ENCODE measurements at places on chromosomes 5 and 9.
A peak's percentile ranks its signal among the peaks of the same experiment; 100 is the strongest.

DNA sequence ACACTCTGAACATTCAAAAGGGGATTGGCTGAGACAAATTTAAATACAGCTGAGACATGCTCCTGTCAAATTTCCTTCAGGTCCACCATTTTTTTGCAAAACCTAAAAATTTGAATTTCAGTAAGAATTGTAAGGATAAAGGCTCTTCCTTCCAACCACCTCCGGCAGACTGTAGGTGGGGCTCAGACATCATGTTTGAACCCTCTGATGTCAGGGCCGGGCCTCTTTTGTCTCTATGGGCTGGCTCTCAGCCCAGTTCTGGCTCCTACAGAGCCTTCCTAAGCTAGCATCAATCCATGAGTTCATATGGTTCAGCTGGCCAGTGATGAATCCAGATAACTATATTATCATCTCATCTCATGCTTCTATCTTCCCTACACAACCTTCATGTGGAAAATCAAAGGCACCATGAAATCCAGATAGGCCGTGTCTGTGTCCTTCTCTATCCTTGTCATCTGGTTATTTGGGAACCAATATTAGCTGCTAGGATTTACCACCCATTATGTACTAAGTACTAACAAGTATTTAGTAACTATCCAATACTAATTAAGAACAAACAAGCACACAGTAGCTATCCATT, 44.2 kb downstream of the NIPSNAP3B start:
- ATAC-seq, result no peak

DNA sequence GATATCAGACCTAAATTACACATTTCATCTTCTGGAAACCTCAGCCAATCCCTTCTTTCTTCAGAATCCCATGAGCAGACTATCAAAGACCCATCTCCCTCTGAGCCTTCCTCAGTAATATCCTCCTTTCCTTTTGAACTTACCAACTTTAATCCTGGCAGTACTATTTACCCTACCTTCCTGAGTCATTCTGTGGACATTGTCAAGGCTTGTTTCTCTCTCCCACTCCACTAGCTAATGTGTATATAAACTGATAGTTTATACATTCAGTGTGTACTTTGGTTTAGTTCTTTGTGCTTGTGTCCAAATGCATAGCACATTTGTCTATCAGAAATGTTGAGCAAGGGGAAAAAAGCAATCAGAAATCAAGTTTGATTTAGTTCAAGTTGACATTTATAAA, 568.3 kb downstream of the CSNK1G3 start:
- ATAC-seq, result no peak

DNA sequence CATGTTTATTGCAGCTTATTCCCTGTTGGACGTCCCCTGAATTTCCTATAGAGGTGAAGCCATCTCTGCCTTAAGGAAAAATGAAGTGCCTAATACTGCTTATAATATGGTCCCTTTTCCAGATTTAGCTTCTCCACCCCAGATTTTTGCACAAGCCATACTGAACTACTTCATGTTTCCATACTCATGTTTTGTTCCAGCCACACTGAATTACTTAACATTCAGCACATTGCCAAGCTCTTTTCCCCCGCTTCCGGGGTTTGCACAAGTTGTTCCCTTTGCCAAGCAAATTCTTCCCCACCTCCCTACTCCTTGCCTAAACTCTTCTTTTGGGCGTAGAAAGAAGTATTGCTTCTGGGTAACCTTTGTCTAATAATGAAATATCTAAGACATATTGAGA, 1.7 kb upstream of the CNTRL start:
- no peak for ATAC-seq

DNA sequence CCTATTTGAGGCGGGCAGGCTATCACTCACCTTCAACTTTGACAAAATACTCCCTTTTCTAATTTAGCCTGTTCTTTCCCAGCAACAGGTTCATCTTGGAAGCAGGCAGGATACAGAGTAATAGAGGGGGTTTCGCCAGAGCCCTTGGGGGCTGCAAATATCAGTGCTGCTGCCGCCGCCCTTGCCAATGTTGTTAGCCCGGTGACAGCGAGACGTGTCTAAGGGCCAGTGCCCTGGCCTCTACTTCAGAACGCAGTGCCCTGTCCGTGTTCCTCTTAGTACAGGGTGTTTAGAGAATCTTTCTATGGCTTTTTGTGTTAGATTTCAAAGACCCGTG, 703 bp downstream of the FAM120AOS start:
- no peak for ATAC-seq

DNA sequence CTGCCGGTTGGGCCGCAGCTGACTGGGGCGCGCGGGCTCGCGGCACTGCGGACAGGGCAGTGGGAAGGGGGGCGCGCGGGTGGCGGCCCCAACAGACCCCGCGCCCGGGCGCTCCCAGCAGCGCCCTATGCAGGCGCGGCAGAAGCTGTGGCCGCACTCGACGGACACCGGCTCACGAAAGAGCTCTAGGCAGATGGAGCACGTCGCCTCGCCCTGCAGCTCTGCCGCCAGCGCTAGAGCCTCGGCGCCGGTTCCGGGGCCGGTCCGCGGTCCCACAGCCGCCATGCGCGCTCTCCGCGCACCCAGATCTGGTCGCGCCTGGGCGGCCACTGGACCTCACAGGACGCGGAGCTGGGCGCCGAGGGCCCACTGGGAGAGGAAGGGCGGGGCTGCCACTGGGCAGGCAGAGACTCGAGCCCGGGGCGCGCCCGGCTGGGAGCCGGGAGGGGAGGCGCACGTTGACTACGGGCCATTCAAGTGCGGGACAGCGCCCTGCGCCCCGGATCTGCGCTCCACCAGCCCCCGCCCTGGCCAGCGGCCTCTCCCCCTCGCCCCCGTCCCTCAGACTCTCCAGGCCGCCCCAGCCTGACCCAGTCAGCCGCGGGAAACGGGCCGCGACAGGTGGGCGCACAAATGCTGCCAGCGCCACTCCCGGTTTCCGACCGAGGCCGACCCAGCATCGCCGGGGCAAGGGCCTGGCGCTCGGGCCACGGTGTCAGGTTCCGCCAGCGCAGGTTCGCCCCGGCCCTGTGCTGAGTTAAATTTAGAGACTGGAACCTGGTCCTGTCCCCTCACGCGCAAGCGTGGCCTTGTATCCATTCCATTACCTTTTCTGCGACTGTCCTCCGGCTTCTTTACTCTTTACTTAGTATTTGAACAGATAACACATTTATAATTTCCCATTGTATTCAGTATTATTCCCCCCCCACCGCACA, at the start of gene TRIM7:
TSS of gene TRIM7 (minus strand) at position 371 of the 935 bp plus-strand sequence. CDS start at position 285, 86 bp downstream.
- peak; percentile 6 for ATAC-seq

- no peak for ATAC-seq
Measured at GRCh38 chr5:99019812-99020697, 91.2 kb upstream of the CHD1 start.

- no peak for ATAC-seq
Measured at GRCh38 chr5:74418709-74419108, 221.8 kb downstream of the ENC1 start.

GRCh38 chr9:33120620-33121019, 44.1 kb upstream of the SMU1 start:
- no peak for ATAC-seq

GRCh38 chr5:132007399-132008162, 3.9 kb downstream of the ACSL6 start:
- peak; percentile 83 for ATAC-seq

DNA sequence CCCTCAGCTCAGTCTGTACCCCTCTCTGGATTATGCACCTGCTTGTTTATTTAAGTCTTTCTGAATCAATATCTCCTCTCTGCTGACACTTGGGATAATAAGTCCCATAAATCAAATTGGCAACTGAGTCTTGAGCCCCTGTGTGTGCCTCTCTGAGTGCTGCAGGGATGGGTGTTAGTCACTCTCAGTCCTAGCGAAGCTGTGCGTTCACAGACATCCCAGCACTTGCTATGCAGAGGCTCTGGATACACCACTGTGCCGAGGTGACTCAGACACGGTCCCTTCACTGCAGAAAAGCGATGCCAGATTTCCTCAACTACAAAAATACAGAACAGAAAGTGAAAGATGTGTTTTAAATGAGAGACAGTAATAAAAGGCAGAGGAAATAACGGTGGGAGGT, 4.1 kb upstream of the KCNMB1 start:
- ATAC-seq, result peak; percentile 94
